LHCN-M2 (cell line): ENCODE measurements at places on chromosomes 12 and 14. TPM values are rescaled to one million over a fixed set of nuclear protein-coding genes. Genes with fewer than 3 reads are reported as not detected.

SLC6A12 gene
- total RNA-seq: not detected in 2 replicates

RNF212B gene
- total RNA-seq: not detected in 2 replicates

ARID2 gene
- total RNA-seq: 12.2 and 12.3 TPM in 2 replicates

KIF21A gene
- 2.7 and 2.8 TPM in 2 replicates for total RNA-seq

ALG10B gene
- total RNA-seq: 3.3 and 4.0 TPM in 2 replicates

CIROP gene
- not detected in 2 replicates for total RNA-seq

HEATR5A gene
- 14.2 and 16.5 TPM in 2 replicates for total RNA-seq

OTOGL gene
- 0.19 and 0.34 TPM in 2 replicates for total RNA-seq

TAS2R31 gene
- total RNA-seq: 1.4 and 1.5 TPM in 2 replicates

SLCO1A2 gene
- total RNA-seq: 0.06 and 0.29 TPM in 2 replicates

CCDC177 gene
- total RNA-seq: not detected in 2 replicates

SNX6 gene
- total RNA-seq: 164 and 271 TPM in 2 replicates

TPCN1 gene
- total RNA-seq: 17.8 and 21.4 TPM in 2 replicates

CISTR gene
- not detected in 2 replicates for total RNA-seq

DNA sequence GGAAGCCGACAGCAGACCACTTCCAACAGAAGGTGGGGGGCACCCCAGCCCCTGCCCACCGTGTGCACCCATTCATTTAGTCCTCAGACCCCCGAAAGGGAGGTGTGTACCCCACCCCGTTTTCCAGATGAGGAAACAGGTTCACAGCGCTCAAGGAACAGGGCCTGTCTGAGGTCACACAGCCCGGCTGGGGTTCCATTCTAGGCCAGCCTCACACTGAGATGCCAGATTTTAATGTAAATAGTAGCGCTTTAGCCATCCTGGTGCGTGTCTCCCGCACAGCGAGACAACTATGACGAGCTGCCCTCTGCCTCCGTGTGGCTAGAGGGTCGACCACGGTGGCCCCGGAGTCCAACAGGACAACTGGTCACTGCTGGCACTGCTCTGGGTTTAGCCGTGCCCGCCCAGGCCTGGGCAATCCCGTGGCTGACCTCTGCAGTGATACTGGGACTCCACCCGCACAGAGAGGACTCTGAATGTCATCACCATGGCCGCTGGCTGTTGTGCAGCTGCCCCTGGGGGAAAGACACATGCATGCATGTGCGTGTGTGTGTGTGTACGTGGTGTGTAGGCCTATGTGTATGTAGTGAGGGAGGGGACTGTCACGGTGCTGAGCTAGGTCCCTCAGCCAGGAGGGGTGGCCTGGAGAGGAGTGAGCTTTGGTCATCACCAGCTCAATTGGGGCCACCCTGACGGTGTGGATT, 31.6 kb downstream of the BEGAIN start:
- DNase-seq: no peak

- no peak for DNase-seq
Measured at GRCh38 chr14:78292003-78292402, 121.8 kb downstream of the NRXN3 start.

GRCh38 chr14:100109594-100109955, 44.4 kb downstream of the EVL start:
- DNase-seq: no peak

DNA sequence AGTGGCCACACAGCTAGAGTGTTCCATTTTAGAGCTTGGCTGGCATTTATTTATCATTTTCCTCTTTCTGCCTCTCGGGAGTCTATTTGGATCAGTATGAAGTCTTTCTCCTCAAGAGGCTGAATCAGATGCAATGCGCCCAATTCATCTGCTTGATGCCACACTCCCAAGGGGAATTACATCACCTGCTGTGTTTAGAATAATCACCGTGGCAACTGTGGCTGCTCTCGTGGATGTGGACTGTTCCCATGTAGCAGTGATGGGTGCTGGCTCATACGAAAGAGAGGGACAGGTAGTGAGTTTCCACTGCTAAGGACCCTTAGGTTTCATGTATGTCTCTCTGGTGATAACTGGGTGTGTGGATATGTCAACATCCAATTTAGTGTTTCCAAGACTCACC, 70.7 kb downstream of the SRRM4 start:
- DNase-seq: no peak

GRCh38 chr14:101939646-101940170, 24.7 kb upstream of the DYNC1H1 start:
- DNase-seq: no peak

- DNase-seq: no peak
Measured at GRCh38 chr12:126608607-126609175, 1543.5 kb downstream of the AACS start.

- DNase-seq: peak; percentile 96
Measured at GRCh38 chr14:61653507-61653906, 41.8 kb upstream of the HIF1A start.

DNA sequence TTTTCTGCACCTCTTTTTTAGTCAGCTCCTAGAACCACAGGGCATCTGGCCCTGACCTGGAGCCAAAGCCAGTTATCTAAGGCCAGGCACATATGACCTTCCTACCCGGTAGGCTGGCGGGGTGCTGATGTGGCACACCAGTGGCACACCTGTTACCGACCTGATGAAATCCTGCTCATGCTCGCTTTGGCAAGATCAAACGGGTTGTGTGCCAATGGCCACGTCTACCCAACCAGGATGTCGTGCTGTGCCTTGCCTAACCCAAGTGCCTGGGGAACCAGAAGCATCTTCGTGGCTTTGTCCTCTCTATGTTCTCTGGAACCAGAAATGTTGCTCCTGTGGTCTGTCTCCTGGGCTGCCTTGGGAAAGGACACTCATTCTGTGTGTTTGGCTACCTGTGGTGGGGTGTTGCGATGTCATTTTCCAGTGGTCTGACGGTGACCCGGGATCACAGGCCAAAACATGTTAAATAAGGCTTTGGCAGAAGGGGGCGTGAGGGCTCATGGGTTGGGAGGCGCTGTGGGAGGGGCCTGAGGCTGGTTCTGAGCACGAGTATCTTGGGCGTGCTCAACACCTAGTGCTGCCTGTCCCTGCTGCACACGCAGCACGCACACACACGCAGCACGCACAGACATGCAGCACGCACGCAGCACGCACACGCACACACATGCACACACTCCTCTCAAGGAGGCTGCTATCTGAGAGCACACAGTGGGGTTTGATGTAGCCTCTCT, 27.9 kb downstream of the CCNK start:
- DNase-seq: no peak

- DNase-seq: no peak
Measured at GRCh38 chr12:80936353-80936641, 1.4 kb downstream of the LIN7A start.

- no peak for DNase-seq
Measured at GRCh38 chr12:26109343-26109881, 15.4 kb downstream of the BHLHE41 start.

DNA sequence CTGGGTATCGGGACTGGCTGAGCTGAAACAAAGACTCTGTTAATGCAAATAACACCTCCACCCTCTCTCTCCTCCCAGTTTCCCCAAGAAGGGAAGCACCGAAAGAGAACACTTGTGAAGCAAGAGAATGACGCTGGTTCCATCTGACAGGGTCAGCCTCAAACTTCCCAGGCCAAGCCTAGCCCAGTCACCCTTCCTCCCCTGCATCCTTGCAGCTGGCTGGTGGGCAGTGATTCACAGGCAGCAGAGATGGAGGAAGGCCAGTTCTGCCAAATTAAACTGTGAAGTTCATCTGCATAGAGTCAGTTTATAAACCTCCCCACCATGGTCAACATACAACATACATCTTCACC, 2.8 kb downstream of the LRRC74A start:
- DNase-seq: peak; percentile 76

DNA sequence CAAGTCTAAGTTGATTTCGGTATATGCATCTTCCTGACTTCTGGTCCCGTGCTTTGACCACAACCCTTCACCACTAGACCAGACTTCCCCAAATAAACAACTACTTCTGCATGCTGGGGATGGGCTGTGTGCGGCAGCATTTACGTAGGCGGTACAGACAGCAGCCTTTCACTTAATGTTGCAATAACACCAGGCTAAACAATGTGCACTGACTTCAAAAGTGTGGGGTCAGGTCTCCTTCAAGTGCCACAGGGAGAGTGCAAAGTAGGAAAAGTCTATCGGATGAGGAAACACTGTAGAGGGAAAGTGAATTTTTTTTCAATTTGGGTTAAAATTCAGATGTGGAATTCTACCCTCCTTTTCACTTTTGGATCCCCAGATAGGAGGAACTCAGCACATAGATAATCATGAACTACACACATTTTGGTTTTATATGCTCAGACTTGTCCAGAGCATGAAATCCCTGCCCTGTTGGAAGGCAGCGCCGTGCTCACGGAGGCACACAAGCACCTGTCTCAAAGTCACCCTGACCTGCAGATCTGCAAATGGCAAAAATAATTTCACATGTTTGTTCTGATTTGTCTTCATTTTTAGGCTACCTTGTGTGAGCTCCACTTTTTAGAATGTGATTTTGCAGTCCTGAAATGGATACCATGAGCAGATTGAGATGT, 3.6 kb upstream of the FOS start:
- no peak for DNase-seq

- DNase-seq: no peak
Measured at GRCh38 chr12:57475271-57476161, 4.2 kb downstream of the ARHGAP9 start.

DNA sequence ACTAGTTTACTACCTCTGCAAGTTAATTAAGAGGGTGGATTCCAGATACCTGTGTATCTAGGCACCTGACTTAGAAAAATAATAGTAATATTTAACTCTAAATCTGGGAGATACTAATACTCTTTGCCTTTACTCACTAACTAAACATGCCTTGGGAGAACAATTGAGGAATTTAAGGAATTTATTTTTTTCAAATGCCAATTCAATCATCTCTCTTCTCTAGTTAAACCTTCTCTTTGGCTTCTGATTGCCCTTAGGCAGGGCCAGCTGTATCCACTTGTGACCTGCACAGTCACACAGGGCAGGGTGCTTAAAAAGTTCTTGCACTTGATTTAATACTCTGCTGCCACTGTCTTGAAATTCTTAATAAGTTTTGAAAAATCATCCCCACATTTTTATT, 142.4 kb downstream of the PLCZ1 start:
- no peak for DNase-seq

DNA sequence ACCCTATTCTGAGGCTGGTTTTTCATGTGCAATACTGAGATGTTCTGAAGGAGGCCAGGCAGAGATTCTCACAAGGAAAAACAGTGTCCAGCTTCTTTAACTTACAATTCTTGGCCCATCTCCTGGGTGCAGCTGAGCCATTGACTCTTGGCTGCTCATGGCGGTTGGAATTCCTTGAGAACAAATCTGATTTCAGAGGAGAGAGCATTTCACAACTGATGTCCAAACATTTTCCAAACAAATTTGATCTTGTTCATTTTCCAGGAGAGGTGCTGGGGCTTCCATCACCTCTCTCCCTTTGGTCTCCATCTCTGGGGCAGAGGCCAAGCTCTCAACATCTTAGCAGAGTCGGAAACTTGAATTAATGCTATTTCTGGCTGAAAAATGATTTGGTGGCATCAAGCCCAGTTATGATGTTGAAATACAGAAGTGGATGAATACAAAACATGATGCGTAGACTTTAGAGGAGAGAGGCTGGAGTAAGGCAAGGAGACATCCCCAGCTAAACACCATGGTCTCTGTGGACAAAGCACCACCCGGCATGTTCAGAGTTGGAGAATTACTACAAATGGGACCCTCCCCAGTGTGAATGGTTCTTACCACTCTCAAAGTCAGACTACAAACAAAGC, 593.0 kb downstream of the VRK1 start:
- no peak for DNase-seq

DNA sequence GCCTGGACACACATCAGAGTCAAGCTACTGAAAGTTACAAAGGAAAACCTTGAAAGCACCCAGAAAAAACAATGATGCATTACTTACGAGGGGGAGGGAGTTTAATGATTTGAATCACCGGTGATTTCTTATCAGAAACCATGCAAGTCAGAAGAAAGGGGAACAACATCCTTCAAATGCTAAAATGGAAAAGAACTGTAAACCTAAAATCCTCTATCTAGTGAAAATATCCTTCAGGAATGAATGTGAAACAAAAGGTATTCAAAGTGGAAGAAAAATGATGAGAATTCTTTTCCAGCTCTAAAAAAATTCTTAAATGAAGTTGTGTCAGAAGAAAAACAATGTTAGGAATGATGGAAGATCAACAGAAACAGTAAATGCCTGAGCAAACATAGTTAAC, 16.8 kb downstream of the SCAF11 start:
- no peak for DNase-seq
